ENCODE measurements at places on chromosomes 3 and 15. TPM values are rescaled to one million over a fixed set of nuclear protein-coding genes. Genes with fewer than 3 reads are reported as not detected.
A peak's percentile ranks its signal among the peaks of the same experiment; 100 is the strongest.

Gene PARL
- total RNA-seq = 57.8 TPM

Gene ALG1L2
- total RNA-seq = 0.90 TPM

Gene NOX5
- 0.10 TPM for total RNA-seq

Gene C2CD4B
- 1.1 TPM for total RNA-seq

Gene CLDN16
- total RNA-seq = not detected

DNA sequence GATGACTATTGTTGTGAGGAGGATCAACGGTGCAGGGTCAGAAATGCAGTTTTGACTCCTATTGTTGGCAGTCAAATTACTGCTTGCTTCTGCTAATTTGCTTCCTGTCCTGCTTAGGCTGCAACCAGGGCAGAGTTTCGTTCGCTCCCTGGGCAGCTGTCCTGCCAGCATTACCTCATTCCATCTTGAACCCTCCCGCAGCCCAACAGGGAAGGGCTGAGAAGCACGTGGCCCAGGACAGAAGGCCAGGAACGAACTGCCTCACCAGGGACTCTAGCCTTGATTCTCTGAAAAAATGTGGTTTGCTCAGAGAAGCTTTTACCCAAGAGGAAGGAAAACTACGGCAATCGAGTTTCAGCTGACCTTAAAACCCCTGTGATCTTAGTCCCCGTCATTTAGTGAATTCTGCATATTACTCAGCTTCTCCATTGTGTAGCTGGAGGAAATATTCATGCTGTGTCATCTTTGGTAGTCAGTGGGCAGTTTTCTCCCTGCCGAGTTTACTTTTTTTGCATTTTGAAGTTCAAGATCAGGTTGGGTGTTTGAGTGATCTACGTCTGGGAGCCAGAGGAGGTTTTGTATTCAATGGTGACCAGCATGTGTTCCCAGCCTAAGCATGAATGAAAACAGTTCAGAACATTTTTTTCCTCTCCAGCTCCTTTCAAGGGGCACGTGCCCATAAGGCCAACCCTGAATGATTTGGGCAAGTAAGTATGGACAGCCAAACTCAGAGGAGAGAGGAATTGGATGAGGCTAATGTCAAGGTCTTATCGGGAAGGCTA lies 23.0 kb downstream of the TLNRD1 start:
- DNase-seq = peak; percentile 96

DNA sequence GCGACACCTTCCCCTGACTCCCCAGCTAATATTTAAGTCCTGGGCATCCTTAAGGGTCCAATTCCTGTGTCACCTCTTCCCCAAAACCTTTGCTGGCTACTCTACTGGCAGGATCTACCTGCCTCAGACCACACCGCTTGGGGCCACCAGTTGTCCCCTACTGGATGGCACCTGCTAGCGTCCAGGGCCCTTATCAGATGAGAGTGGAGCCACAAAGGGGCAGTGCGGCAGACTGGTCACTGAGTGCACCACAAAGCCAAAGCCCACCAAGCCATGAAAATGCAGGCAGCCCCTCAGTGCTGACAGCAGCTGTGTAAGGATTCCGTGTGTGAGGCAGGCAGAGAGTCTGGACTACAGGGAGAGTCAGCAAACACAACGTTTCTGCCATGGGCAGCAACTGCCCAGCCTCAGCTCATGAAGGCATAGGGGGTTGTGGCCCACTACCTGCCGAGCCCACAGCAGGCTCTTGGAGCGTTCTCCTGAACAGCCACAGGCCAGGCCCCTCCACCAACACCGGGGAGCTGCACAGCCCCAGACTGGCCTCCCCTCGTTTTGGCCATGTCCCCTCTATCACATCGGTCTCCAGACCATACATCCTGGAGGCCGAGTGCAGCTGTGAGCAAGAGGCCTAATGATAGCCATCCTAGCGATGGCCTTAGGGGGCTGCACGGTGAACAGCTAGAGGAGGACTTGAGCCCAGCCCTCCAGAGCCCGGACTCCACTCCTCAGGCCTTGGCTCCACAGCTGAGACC lies 32.3 kb downstream of the ALDH1L1 start:
- DNase-seq = peak; percentile 64

DNA sequence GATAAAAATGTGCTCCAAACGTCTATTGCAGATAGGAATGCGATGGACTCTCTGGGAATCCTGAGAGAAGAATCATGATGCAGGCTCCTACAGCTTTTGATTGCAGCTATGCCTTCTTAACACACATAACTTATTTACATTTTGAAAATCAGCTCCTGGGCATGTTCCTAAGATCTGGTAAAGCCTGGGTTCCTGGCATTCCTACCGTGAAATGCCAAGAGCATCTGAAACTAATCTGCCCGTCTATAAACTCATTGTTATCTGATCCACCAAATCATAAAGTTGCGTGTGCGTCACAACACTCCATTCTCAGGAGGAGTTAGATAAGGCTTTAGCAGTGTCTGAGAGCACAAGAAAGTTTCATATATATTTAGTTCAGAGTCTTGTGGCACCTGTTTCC lies 79.0 kb upstream of the VGLL3 start:
- DNase-seq = no peak

DNA sequence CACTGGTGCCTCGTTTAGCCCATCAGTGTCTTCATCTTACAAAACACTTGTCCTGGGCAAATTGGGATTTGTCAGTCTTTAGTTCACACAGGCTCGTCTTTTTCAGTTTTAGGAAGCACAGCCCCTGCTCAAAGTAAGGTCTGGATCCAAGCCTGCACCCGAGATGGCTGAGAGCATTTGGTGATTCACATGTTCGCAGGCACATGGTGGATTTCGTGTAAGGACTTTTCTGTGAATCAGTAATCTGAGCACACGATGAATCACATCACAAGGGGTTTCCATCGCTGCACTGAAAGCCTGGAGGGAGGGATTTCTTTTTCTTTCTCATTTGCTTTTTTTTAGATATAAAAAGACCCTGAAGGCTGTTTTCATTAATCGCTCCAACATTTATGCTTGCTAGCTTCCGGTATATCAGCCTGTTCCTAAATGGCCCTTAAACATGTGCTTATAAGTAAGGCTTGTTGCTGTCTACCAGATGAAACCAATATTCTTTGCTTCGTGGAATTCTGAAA lies 435.6 kb upstream of the ATP10A start:
- DNase-seq = no peak

GRCh38 chr15:75460646-75461045 lies 9.2 kb upstream of the SIN3A start:
- no peak for DNase-seq

DNA sequence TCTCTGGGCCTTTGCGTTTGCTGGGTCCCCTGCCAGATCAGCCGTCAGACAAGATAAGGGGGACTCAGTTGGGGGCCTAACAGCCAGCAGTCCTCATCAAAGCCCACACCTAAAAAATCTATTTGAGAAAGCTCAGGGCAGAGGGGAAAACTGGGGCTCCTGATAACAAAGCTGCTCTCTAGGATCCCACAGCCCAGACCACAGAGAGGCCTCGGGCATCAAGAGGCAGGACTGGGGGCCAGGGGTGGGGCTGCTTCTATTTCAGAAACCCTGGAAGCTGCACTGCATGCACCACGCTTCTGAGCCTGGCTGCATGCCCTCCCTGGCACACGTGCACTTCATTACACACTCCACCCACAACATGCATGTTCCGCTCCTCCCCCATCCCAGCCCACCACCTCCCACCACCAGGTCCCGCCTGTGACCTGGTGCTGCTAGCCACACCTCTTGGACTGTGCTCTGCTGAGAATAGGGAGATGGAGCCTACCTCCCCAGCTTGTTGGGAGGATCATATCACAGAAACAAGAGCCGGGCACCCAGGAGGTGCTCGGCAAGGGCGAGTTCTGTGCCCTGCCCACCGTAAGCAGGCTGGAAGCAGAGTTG lies 26.6 kb downstream of the FBLN2 start:
- DNase-seq = peak; percentile 75

- DNase-seq = no peak
These were observed 250.6 kb downstream of the TAFA4 start for GRCh38 chr3:68681766-68682165.

- no peak for DNase-seq
These were observed 1.6 kb downstream of the FAM131A start for GRCh38 chr3:184339001-184339400.

GRCh38 chr3:51671734-51672475 lies 853 bp downstream of the TEX264 start:
- peak; percentile 89 for DNase-seq

- DNase-seq = no peak
These were observed 288.7 kb upstream of the RORA start for GRCh38 chr15:61517776-61518175.

DNA sequence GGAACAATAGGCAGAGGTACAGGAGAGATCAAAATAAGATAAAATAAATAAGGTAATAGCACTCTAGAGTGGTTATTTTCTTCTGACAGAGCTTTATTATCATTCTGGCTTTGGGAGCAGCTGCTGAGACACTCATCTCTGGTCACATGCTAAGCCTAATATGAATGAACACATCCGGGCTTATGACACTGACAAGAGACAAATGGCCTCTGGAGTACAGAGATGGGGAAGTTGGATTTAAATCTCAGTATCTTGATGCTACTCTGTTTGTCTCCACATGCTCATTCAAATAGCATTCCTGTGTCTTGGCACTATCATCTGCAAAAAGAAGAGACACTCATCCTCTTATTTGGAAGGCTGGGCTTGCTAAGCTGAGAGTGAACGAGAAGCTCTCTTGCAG lies 55.6 kb downstream of the TMEM45A start:
- DNase-seq = no peak

Measured in posterior vena cava (tissue), 2 donors.